ENCODE measurements at places on chromosomes 1 and 21. TPM values are rescaled to one million over a fixed set of nuclear protein-coding genes. Genes with fewer than 3 reads are reported as not detected.

DNA sequence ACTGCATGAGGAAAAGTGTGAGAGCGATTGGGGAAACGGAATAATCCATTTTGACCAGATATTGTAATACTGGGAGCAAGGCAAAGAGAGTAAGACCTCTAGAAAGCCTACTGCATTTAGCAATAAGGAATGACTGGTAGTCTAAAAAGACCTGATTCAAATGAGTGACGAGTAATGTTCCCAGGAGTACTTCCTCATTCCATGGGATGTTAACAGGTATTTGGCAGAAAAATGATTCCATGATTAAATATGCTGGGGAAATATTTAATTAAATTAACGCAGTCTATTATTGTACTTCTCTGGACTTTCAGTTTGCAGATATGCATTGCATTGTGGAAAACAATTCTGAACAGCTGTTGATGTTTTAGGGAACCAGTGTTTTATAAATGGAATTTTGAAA lies 105.5 kb downstream of the RPE65 start:
- DNase-seq, result no peak

- DNase-seq, result peak; percentile 72
Measured at GRCh38 chr1:23657659-23658275, 33.8 kb upstream of the RPL11 start.

GRCh38 chr1:168482106-168482505 lies 61.7 kb downstream of the XCL2 start:
- no peak for DNase-seq

SCAF4 gene
- total RNA-seq, result 62.8 TPM

LDLRAD1 gene
- total RNA-seq, result not detected
